ENCODE measurements at places on chromosomes 4 and X.

DNA sequence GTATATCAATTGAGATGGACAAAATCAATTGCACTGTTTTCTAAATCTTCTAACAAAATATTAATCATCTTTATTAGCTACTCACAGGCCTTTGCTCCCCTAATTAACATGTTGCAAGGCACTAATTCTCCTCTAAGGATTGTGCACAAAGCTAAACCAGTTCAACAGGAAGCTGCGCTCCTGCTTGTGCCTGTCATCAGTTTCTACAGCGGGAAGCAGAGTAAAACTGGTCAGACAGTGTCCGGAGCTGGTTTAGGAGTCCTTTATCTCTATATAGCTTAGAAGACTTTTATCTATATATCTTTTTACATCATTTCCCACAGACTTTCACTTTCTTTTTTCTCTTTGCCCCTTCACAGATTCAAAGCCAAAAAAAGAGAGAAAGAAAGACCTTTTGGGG is 79.1 kb downstream of the ELOVL6 start:
- peak; percentile 71 for DNase-seq

GRCh38 chrX:71128166-71128833 is 9.9 kb downstream of the MED12 start:
- DNase-seq: peak; percentile 63

DNA sequence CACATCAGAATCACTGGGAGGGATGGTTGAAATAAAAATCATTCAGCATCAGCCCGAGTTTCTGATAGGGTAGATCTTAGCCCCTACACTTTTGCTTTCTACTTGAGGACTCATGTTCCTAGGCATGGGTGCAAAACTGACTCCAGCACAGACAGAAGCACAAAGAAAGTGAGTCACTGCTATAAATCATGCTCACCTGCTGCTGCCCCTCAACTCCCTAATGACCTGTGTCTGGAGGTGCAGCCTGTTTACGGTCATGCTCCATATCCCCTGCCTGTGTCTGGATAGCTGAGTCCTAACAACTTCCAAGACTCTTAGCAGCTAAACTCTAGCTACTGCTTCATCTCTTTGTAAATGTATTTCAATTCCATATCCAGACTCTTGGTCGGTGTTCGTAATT is 57.8 kb downstream of the ADGRA3 start:
- peak; percentile 87 for DNase-seq

- DNase-seq: no peak
These were observed 86.1 kb downstream of the CPE start for GRCh38 chr4:165464813-165465381.

GRCh38 chr4:37881811-37882210 is 9.1 kb upstream of the TBC1D1 start:
- no peak for DNase-seq

DNA sequence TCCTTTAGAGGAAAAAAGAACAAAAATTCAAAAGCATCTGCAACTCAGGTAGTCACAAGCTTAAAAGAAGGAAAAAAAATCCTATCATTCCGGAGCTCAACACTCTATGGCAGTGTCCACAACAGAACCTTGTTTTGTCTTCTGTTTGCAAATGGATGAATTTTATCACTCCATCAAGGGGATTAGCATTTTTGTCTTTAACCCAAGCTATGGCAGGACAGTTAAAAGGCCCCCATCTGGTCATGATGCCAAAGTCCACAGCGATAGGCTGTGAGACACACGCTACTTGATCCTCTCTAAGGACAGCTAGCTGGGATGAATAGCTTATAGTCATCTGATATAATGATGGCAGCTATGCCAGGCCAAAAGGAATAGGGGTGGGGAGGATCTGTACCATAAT is 16.6 kb downstream of the AMER1 start:
- DNase-seq: no peak

DNA sequence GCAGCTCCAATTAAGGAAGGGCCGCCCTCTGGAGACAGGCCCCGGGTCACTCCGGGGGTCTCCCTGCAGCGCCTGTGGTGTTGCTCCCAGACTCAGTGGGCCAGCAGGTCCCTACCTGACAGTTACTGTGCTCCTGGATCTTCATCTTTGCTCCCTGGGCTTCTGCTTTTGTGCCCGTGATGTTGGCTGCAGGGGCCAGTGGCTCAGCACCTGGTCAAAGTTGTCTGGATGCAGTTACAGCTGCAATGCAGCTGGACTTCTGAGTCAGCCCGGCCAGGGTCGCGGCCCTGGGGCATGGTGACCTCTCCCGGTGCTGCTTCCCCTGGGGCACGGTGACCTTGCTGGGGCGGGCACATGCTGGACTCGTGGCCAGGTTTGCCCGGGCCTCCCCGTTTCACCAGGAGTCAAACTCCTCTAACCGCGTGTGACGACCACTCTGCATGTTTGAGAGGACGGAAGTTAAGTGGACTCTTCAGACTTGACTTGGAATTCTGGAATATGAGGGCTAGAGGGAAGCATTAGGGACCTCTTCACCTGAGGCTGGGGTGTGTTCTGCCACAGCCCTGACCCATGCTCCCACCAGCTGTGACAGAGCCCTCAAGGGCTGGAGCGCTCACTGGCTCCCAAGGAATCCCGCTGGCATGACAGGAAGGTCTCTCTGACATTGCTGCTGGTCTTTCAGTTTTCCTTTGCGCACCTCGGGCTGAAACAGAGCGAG is 3.7 kb downstream of the CTAG2 start:
- DNase-seq: no peak

DNA sequence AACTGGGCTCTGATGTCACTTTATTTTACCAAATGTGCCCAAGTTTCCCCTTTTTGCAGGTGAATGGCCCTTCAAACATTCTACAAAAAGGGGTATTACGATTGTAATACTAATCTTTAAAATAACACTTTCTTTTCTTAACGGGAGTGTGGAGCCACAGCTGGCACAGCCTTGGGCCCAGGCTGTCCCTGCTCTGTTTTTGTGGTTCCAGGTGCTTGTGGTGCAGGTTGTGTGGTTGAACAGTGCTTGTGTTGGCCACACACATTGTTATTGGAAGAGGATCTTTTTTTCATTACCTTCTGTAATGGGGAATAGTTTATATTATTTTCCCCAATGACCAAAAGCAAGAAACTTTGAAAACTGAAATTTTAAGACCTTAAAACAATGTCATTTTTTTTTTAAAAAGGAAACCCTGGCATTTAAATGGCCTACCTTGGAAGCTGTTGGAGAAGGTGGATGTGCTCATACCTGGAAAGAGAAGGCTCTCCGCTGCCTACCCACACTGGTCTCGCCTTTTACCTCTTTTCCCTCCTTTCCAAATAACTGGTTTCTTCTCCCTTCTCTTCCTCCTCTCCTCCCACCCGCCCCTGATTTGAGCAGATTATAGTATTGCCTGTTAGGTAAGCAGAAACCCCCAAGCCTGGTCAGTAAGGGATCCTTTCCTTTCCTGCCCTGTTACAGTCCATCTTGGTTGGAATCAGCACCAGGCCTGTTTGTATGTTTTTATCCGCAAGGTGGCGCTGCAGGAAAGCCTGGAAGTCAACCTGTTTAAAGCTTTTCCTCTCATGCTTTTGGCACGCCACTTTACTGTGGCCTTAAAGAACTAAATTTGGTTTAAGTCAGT is 28.6 kb downstream of the HADH start:
- peak; percentile 89 for DNase-seq

GRCh38 chrX:132614297-132614696 is 125.5 kb upstream of the MBNL3 start:
- no peak for DNase-seq

GRCh38 chrX:39927380-39927779 is 170.4 kb downstream of the BCOR start:
- no peak for DNase-seq

DNA sequence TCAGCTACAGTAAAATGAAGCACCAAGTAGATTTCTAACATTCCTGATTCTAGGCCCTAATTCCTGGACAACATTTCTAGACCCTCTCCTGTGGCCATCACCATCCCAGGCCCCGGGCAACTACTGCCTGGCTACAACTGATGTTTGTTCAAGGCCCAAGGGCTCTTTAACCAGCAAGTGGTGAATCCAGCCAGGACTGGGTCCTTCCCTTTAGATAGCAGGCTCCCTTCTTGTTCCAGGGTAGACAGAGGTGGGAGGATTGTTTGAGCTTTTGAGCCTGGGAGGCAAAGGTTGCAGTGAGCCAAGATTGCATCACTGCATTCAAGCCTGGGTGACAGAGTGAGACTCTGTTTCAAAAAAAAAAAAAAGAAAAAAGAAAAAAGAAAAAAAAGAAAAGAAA is 12.7 kb upstream of the AADAT start:
- DNase-seq: no peak

GRCh38 chr4:124334119-124334518 is 378.4 kb downstream of the ANKRD50 start:
- DNase-seq: no peak

GRCh38 chrX:107857837-107858236 is 32.2 kb downstream of the MID2 start:
- no peak for DNase-seq

DNA sequence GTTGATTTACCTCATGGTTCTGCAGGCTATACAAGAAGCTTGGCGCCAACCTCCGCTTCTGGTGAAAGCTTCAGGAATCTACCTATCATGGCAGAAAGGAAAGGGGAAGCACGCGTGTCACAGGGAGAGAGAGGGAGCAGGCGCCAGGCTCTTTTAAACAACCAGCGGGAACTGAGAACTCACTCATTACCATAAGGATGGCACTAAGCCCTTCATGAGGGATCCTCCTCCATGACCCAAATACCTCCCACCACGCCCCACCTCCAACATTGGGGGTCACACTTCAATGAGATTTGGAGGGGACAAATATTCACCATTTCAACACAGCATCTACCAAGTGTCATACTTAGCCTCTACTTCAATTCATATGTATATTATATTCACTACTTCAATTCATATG is 18.8 kb upstream of the TBC1D8B start:
- DNase-seq: no peak

DNA sequence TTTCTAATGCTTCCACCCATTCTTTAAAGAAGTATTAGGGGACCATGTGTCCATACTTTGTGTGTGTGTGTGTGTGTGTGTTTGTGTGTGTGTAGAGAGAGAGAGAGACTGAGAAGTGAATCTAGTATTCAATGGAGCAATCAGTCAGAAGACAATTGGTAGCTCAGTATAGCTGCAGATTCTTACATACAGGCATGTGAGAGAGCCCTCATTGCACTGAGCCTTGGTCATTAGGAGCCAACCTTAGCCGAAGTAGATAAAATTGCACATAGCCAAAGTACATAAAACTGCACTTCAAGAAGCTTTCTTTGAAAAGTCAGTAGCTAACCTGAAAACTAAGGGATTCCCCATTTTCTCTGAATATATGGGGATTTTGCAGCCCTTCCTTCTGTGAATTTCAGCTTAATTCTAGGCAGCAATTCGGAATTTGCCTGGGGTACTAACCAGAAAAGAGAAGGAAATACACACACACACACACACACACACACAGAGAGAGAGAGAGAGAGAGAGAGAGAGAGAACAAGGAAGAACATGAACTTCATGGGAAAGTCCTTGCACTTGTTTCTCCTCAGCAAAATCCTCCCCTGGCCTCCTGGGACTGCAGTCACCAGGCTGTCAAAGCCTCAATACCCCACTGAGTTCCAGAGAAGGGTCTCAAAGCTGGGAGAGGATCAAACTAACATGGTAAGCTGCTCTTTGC is 1.7 kb upstream of the PRDM8 start:
- DNase-seq: no peak
